GM23248 (cell line): ENCODE measurements at places on chromosomes 1 and 21. TPM values are rescaled to one million over a fixed set of nuclear protein-coding genes. Genes with fewer than 3 reads are reported as not detected.

The LINGO4 gene
- not detected in 2 replicates for polyA plus RNA-seq

The C4BPA gene
- polyA plus RNA-seq = not detected in 2 replicates

The SPRR1B gene
- not detected in 2 replicates for polyA plus RNA-seq

The KIF14 gene
- 2.2 and 2.3 TPM in 2 replicates for polyA plus RNA-seq

The LCE1B gene
- not detected in 2 replicates for polyA plus RNA-seq

The CFHR4 gene
- not detected in 2 replicates for polyA plus RNA-seq

The KIF17 gene
- 0.10 and 0.31 TPM in 2 replicates for polyA plus RNA-seq

GRCh38 chr1:154956544-154956941 lies 644 bp upstream of the PBXIP1 start:
- peak; percentile 34 for DNase-seq

DNA sequence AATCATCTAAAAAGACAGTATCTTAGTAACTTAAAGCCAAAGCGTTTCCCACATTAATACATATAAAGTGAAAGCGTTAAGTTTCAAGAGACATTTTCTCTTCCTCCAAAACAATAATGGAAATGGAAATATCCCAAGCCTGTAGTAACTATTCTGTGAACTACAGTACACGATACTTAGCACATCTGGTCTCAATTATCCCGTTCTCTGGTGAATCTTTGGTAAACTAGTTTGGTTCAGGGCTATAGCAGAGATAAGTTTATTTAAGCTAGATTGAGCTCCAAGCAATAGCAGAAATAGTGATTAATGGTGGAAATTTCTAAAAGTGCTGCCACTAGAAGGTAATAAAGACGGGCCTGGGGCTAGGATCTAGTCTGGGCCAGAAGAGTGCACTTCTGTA lies 55.2 kb downstream of the PCNX2 start:
- peak; percentile 35 for DNase-seq

DNA sequence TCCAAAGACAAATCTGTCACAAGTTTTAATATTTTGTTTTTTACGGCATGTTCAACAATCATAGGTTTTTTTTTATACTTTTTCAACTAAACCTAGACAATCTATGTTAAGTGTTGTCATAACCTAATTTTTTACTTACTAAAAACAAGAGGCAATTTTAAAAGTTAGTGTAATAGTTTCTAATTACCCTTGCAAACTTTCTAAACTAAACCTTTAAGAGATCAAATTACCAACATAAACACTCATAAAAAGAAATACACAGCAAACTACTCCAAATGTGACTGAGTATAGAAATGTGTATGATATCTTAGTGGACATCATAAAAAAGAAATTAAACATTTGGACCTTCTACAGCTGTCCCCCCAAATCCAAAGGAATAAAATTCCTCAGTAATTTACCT lies 10.0 kb downstream of the ZNF281 start:
- DNase-seq = no peak

DNA sequence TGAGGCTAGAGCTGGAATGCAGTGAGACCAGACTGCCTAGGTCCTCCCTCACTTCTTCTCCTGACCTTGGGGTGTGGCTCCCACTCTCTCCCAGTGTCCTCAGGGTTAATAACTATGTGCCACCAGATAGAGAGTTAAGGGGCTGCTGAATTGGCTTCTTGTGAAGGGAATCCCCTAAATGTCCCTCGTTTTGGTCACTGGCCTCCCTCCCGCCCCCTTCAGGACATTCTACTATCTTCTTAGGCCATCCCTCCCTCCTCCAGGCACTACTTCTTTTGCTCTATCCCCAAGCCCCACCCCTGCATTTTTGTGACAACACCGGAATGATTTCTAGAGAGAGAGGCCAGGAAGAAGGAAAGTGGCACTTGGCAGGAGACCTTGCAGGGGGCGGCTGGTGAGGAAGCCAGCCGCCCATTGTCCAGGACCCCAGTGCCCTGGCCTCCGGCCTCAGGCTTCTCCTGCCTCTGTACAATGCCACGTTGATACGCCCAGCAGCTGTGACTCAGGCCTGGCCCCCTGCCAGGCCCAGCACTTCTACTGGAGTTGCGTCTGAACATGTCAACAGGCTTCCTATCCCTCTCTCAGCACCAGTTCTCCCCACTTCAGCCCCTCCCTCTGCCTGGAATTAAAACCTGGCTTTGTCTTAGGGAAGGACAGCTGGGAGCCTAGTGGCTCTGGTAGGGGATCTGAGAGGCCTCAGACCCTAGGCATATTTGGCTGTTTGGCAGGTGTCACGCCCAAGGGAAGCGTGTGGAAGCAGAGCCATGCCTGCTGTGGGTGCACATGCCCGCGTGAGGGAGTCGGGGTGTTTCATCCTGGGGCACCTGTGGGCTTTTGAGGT lies 9.1 kb downstream of the LMNA start:
- DNase-seq = peak; percentile 96

- no peak for DNase-seq
These were observed 51.6 kb downstream of the NID1 start for GRCh38 chr1:236013330-236013729.

DNA sequence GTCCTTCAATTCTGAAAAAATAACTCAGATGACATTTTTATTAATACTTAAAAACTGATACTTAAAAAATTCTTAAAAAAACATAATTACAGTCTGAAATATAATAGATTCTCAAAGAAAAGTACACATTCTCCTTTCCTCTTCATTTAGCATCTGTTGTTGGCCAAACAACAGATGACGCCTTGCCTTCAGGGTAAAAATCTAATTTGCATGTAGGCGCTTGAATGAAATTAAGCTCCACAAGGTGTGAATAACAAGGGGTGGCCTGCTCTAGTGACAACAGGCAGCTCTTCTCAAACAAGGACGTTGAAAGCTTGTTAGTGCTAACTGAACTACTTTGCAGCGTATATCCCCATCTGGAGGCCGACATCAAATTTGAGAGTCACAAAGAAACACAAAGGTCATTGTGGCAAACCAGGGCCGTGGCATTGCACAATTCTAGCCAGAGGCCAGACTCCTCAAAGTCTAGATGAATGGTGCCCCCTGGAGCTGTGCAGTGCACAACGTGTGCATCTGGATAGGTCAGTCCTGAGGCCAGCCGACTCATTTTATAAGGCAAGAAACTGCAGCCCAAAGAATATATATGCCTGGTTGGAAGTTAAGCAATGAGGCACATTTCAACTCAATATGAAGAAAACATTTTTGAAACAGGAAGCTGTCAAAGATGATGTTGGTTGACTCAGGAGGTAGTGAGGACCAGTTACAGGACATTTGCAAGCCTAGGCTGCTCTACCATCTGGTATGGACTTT lies 459.2 kb upstream of the RUNX1 start:
- DNase-seq = peak; percentile 83

- no peak for DNase-seq
These were observed 687 bp upstream of the RASSF5 start for GRCh38 chr1:206506405-206507283.

- DNase-seq = peak; percentile 65
These were observed 56.3 kb downstream of the PRPF38A start for GRCh38 chr1:52460694-52461093.

GRCh38 chr1:18256282-18257235 lies 149.0 kb downstream of the IGSF21 start:
- peak; percentile 59 for DNase-seq

GRCh38 chr1:236851871-236852270 lies 56.8 kb downstream of the MTR start:
- DNase-seq = peak; percentile 28

GRCh38 chr1:101483982-101484688 lies 247.3 kb downstream of the S1PR1 start:
- peak; percentile 3 for DNase-seq

- DNase-seq = no peak
These were observed 21.8 kb downstream of the PSMB2 start for GRCh38 chr1:35619237-35620121.

DNA sequence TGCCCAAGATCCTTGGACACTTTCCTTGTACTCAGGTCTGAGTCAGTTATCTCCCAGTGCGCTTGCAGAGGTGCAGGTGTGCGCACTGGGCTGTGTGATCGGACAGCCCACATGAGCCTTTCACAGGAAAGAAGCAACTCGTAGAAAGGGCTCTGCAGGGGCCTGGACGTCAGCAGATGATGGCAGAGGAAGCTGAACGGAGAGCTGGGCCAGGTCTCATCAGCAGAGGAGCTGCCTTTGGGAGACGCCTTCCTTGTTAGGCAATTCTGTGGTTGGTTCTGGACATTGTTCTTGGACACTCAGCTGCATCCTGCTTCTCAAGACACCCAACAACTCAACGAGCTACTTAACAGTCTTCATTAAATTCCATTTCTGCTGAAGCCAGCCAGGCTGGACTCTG lies 7.5 kb upstream of the PROK1 start:
- no peak for DNase-seq

DNA sequence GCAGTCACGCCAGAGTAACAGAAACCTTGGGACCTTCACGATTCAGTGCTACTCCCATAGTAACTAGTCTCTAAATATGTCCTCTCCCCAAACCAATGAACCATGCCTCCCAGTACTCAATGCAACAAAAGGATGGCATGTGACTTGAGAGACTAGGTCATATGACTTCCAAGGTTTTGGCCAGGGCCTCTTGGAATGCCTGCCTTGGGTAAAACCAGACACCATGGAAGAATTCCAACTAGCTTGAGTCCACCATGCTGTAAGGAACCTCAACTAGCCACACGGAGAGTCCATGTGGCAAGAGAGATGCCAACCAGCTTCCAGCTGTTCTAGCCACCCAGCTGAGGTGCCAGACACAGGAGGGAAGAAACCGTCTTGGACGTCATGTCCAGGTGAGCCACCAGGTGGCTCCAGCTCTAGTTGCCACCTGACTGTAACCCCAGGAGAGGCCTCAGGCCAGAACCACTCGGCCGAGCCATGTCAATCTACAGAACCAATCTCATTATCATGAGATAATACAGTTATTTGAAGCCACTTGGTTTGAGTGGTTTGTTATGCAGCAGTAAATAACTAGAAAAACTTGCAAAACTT lies 115.0 kb downstream of the SYF2 start:
- DNase-seq = no peak

DNA sequence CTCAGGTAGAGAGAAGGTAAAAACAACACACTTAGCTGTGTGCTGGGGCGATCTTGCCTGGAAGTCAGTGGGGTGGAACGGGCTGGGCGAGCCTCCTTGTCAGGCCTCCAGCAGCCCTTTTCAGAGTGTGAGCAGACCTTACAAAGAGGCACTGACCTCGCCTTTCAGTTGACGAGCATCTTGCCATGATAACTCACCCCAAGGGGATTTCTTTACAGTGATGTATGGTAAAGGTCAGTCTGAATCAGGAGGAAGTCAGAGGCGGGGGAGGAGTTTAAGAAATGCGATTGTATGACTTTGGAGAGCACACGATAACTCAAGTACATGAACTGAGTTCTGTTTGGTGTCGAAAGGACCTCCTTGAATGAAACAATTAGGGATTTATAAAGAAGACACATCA lies 326.5 kb upstream of the PROX1 start:
- no peak for DNase-seq

GRCh38 chr1:243712941-243713340 lies 137.1 kb downstream of the AKT3 start:
- peak; percentile 40 for DNase-seq

- DNase-seq = no peak
These were observed 99.4 kb downstream of the SUSD4 start for GRCh38 chr1:223264529-223264928.

DNA sequence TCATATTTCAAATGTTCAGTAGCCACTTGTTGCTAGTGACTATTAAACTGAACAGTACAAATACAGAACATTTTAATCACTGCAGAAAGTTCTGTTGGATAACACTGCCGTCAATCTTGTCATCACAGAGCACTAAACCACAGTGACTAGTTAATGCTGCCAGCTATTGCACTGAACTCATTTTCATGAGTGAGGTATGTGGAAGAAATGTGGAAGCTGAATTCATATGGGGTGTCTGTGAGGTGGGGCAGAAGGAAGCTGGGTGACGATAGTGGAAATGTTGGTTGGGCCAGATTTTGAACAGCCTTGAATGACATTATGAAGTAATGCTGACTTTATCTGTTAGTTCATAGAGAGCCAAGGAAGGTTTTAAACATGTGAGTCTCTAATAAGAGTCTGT lies 49.6 kb downstream of the OSBPL9 start:
- peak; percentile 95 for DNase-seq

DNA sequence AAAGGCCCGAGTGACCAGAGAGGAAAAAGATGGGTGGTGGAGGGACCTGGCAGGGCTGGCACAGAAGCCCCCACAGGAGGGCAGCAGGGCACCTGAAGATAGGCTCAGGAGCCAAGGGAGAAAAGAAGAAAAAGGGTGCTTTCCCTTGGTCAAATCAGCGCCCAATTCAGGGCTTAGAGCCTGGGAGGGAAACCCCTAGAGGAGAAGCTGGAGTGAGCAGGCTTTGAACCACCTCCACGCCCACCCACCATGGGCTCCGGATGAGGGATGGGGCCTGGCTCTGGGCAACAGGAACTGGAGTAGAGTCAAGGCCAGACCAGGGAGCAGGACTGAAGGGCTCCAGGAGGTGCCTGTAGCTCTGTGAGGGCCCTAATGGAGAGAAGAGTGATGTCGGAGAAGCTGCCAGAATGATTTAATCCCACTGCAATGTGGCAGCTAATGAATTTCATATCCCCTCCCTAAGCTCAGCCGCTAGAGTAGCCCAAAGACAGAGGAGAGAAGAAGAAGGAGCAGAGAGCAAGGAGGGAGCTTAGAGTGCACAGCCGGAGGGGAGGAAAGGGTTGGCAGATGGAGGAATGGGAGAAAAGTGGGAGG lies 12.0 kb upstream of the PRELP start:
- DNase-seq = peak; percentile 77

DNA sequence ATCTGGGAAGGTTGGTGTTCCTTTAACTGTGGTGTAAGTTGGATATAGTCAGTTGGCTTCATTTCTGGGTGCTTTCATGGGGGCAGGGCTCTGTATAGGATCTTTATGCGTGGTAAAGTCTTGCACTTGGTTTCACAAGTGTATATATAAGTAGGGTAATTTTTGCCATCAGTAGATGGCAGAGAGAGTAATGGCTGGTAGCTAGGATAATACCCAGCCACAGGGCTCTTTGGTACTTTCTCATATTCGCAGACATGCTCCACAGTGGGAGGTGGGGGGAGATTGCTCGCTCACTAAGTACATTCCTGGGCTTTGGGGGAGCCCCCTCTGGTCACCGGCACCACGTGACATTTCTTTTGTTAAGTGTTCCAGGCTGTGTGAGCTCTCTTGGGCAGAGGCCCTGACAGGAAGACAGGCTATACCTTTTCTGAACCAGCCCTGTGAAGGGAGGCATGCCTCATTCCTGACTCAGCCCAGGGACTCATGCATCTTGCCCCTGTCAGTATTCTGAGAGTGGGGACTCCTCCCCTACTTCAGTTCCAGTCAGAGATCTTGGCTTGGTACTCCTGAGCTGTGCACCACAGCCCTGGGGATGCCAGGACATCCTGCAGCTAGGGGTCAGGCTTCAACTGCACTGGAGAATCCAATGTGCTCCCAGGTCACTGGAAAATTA lies 37.6 kb downstream of the FCRL2 start:
- no peak for DNase-seq
